ENCODE measurements at places on chromosomes 2 and 18.

GRCh38 chr18:9474108-9474982 lies 968 bp upstream of the RALBP1 start:
- DNase-seq: no peak

DNA sequence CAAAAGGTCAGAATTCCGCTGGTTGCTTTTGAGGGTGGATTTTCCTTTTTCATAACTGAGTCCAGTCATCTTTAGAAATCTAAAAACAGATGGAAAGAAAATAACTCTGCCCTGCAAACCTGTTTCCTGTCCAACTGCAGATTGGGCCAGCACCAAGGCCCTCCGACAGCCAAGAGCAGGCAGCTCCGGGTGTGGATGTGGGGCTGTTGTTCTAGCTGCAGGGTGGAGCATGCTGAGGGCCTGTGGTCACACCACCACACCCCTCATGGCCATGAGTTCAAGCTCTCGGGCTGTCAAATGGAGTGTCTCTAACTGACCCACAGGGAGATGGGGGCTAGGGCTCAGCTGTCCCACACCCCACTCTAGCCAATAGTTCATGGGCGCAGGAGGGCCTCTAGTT lies 69.3 kb upstream of the BZW1 start:
- DNase-seq: no peak

DNA sequence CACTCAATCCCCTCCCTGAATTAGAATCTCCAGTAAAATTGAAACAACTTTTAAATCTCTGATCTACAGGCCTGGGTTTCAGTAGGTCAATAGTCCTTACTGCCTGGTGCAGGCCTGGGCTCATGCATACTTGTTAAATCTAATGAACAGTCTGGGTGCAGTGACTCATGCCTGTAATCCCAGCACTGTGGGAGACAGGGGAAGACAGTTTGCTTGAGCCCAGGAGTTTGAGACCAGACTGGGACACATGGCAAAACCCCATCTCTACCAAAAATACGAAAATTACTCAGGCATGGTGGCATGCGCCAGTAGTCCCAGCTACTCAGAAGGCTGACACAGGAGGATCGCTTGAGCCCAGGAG lies 94.7 kb upstream of the SP3 start:
- no peak for DNase-seq

- DNase-seq: no peak
Observed at GRCh38 chr2:24820598-24821432, 27.6 kb downstream of the CENPO start.

- no peak for DNase-seq
Observed at GRCh38 chr2:72145658-72146329, 1.9 kb downstream of the CYP26B1 start.

- no peak for DNase-seq
Observed at GRCh38 chr18:28793901-28794300, 617.0 kb upstream of the CDH2 start.

- no peak for DNase-seq
Observed at GRCh38 chr2:154758871-154759270, 60.4 kb downstream of the KCNJ3 start.

DNA sequence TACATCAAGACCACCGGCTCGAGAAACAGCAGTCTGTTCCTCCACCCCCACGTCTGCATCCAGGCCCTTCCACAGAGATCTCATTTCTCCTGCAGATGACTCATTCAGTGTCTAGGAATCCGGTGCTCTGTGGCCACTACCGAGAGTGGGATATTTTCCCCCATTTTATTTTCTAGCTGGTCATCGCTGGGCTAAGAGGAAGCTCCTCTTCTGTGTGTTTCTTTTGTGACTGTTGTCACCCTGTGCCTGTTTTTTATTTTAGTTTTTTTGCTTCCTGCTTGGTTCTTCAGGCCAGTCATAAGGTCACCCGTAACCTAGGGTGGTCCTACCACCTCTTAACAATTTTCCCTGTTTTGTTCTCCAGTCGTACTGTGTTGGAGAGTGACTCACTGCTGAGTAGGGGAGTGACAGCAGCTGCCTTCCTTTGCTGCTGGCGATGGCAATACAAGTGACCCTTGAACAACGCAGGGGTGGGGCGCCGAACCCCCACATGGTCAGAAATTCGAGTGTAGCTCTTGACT lies 6.7 kb downstream of the RAMP1 start:
- no peak for DNase-seq

- no peak for DNase-seq
Observed at GRCh38 chr2:231017231-231017598, 20.1 kb upstream of the C2orf72 start.

DNA sequence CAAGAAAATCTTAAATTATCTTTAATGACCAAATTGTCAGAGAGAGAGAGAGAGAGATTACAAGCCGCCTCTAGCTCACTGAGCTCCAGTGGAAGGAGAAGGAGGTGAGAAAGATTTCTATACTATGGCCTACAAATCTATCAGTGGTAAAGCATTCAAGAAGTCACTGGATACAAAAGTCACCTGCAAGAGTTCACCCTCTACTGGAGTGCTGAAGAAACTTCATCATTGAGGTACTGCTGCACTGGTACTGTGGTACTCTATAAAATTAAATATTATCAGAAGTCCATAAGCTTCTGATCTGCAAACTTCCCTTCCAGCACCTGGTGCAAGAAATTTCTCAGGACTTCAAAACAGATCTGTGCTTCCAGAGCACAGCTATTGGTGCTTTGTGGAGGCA lies 48.3 kb upstream of the AGPS start:
- DNase-seq: no peak

DNA sequence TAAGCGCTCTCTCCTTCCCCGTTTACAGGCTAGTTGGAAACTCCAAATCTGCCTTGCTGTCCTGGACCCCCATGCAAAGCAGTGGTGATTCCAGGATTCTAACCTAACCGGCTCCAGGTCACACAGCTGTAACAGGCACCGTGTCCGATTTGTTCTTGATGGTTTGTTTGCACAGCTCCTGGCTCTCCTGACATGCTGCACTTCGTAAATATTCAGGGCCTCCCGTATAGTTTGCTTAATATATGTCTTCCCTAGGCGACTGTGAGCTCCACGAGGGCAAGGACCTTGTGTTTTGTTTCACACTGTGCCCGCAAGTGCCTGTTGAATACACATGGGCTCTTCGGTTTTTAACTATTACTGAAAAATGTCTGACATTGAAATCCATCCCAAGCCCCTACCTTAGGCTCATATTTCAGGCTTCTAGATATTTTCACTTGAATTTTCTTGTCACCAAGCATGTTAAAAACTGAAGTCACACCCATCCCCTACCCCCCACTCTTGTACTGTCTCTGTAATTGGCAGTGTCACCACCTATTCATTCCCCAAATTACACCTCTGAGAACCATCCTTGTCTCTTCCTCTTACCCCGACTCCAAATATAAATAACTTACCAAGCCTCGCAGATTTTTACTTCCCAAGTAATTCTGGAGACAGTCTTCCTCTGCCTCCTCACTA lies 1.0 kb upstream of the PUM2 start:
- DNase-seq: no peak

- DNase-seq: no peak
Observed at GRCh38 chr2:120778244-120778643, 42.6 kb downstream of the GLI2 start.

DNA sequence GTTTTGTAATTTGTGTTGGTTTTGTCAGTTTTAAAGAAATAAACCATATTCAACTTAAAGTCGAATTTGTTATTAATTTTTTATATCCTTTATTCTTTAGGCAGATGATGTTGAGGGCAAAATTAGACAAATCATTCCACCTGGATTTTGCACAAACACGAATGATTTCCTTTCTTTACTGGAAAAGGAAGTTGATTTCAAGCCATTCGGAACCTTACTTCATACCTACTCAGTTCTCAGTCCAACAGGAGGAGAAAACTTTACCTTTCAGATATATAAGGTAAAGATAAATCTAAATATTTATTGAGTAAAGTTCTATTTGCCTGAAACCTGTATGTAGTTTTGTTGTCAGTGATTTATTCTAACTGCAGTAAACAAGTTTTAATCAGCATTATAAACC lies 34.5 kb upstream of the METAP1D start:
- no peak for DNase-seq

- no peak for DNase-seq
Observed at GRCh38 chr2:23199115-23199918, 185.7 kb upstream of the KLHL29 start.

DNA sequence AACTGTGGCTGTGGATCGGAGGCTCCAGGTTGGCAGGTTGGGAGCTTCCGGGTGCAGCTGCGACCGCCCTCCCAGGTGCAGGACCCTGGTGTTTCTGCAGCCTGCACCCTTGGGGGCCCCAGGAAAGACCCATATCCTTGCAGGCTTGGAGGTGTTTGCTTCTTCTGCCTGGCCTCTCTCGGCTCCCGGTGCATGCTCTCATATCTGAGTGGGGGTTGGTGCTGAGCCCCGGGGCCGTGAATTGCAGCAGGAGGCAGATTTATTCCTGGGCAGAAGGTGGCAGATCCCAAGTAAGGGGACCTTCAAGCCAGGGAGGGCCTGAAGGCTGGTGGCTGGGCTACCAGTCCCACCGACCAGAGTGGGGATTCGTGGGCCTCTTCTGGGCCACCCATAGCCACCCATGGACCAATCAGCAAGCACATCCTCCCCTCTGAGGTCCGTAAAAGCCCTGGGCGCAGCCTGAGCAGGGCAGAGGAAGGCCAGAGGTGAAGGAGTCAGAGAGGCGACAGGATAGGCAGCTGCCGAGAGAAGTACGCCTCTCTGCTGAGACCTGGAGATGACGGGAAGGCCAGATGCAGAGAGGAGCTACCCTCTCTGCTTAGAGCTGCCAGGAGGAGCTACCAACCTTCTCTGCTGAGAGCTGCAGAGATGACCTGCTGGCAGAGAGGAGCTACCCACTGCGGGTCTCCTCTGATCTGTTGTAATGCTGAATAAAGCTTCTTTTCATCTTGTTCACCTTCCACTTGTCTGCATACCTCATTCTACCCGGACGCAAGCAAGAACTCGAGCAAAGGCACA lies 1279.0 kb upstream of the LRRTM1 start:
- no peak for DNase-seq

- DNase-seq: no peak
Observed at GRCh38 chr18:79323471-79323870, 72.3 kb upstream of the NFATC1 start.

- no peak for DNase-seq
Observed at GRCh38 chr2:238863231-238863630, 15.3 kb downstream of the TWIST2 start.

DNA sequence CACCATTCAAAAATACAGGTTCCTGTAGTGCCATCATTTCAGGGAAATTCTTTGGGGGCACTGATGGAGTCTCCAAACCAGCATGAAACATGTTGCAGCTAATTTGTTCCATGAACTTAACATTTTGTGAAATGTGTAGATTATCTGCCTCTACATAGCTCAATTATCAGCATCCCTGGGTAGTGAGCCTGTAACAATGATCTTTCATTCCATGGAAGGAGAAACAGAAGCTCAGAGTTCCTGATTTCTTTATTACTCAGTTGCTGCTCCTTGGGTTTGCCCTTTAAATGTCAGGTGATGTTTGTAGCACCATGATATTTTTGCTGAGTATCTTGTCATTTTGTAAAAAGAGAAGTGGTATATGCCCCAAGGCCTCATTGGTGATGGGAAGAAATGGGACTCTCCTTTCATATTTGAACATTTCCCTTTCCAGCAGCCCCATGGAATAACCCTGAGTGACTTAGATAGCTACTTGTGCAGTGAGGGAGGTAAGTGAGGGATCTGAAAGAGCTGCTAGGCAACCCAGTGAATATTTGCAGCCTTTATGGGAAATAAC lies 146.9 kb downstream of the CERS6 start:
- no peak for DNase-seq

DNA sequence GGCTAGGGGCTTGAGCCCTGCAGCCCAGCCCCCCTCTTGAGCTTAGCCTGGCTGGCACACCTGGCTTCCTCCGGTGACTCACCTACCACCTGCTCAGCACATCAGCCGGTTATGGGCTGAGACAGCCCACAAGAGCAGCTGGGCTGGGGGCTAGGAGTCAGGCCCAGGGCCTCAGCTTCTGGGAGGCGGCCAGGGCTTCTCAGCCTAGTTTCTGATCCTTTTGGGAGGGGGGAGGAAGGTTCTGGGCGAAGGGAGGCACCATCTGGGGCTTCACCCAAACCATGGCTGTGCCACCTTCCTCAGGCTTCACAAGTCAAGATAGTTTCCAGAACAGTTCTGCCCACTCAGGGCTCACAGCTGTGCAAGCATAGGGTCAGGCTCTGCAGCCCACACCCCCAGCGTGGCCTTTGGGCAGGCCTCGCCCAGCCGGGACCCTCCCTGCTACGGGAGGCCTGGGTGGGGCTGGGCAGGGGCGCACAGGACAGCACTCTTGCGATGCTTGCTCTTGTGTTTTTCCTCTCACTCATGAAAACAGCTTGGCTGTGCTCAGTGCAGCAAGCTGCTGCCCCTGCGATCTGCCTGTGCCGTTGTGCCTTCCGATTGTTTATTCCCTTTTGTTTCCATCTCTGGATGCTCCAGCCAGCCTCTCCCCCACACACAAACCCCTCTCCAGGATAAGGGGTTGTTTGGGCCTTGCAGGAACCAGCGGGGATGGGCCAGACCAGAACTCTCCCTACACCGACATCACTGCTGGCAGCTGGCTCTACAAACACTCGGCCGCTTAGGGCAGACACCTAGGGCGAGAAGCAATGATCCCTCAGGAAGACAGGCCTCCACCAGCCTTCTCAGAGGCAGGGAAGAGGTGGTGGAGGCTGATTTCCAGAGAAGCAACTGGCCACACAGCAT lies 26.1 kb upstream of the SEMA4C start:
- DNase-seq: no peak

DNA sequence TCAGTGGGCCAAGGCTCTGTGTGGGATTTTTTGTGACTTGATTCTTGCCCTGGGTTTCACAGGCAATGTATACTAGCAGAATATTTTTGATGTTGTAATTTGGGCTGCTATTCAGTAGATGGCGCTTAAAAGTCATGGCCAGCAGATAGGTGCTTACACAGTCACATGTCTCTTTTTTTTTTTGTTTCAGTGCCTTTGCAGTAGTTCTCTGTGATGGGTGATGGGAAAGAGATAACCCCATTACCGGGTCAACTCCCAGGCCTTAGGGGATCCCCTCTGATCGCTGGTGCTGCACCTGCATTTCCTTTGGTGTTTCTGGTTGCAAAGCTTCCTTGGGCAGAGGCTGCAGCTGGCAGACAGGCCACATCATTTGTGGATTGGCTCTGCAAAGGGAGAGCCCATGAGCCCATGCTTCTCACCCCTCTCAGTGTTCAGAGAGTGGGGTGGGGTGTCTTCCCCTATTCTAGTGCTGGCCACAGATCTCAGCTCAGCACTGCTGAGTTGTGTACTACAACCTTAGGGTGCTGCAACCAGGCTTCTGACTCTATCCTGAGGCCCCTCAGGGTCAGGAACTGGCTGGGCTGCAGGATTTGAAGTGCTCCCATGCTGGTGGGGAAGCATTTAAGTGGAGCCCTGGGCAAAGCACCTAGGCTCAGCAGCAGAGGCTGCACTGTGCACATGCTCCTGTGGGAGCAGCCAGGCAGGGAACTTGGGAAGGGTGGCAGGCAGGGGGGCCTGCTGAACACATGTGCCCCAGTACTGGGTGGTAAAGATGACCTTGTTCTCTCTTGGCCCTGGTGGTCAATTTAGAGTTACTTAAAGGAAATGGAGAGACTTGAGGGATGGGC lies 219.8 kb upstream of the SPHKAP start:
- DNase-seq: no peak

- no peak for DNase-seq
Observed at GRCh38 chr2:16943279-16943958, 277.8 kb upstream of the CYRIA start.
